ENCODE measurements at places on chromosomes 7 and 10.

GRCh38 chr7:25933921-25934320 lies 218.1 kb upstream of the NFE2L3 start:
- DNase-seq, result no peak

- no peak for DNase-seq
Observed at GRCh38 chr7:23486002-23486773, 15.9 kb upstream of the IGF2BP3 start.

GRCh38 chr10:122181876-122182275 lies 89.2 kb upstream of the BTBD16 start:
- DNase-seq, result no peak

- no peak for DNase-seq
Observed at GRCh38 chr10:35462491-35462934, 126.2 kb downstream of the CCNY start.

DNA sequence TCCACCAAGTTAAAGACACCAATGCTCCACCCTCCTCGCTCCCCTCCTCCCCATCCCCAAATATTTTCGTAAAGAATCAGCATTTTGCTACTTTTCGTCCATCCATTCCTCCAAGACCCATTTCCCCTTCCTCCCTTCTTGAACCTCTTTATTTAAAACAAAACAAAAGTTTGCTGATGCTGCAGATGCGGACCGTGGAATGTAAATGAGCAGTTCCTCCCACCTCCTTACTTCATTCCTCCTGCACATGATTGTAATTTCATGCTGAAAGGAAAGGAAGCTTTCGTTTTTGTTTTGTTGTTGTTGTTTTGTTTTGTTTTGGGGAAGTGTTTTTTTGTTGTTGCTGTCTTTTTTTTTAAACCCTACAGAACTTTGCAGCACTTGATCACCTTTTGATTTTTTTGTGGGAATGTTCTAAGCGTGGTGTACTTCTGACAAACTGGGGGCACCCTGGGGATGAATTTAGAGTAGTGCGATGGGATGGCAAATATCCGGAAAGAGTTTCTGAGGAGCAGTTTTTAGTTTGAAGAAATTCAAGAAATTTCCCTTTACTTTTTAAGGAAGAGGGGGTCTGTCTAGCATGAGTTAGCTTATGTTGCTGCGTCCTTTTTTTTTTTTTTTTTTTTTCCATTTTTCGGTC lies 177.3 kb downstream of the TCF7L2 start:
- no peak for DNase-seq

- DNase-seq, result no peak
Observed at GRCh38 chr10:22389856-22390589, 44.7 kb downstream of the SPAG6 start.

DNA sequence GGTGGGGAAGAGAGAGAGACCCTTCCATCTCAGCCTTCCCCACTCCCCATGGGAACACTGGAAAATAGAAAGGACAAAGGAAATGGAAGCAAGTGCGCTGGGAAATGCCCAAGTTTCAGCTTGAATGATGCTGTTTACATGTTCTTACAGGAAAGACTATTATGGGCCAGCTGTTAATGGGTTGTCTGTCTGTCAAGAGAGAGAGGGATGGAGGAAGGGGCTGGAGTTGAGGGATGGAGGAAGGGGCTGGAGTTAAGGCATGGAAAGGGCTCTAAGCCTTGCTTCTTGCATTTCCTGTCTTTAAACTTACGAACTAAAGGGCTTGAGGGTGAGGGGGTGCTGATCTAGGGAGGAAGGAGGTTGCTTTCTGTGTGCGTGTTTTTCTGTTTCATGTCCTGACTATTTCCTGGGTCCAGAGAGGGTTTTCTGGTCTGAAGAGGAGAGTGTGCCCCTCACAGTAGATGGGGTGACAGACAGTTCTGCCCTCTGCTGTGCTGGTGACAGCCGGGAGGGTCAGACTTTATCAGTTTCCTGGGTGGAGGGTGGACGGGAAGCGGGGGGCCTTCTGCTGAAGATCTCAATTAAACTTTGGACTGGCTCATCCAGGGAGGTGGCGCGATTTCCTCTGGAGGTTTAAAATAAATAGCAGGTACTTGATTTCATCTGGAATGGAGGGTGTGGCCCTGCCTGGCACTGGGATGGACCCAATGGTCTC lies 30.5 kb downstream of the GRK5 start:
- no peak for DNase-seq

DNA sequence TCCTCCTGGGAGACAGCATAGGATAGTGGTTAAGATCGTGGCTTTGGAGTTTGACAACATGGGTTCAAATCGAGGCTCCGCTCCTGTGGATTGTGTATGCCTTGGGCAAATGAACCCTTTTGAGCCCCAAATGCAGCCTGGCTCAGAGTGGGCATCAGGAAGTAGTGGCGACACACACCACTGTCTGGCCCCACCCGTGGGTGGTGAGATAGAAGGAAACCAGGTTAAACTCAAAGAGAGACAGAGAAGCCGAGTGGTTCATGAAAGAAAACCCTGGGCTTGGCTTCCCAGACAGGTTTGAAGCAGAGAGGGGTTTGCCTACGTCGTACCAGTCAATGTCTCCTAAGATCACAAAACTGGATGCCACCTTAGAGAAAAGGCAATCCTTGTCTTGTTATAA lies 57.7 kb downstream of the PRTFDC1 start:
- no peak for DNase-seq

GRCh38 chr7:99729486-99730237 lies 5.3 kb downstream of the CYP3A7 start:
- no peak for DNase-seq

GRCh38 chr7:150742286-150742968 lies 5.2 kb downstream of the GIMAP5 start:
- no peak for DNase-seq

DNA sequence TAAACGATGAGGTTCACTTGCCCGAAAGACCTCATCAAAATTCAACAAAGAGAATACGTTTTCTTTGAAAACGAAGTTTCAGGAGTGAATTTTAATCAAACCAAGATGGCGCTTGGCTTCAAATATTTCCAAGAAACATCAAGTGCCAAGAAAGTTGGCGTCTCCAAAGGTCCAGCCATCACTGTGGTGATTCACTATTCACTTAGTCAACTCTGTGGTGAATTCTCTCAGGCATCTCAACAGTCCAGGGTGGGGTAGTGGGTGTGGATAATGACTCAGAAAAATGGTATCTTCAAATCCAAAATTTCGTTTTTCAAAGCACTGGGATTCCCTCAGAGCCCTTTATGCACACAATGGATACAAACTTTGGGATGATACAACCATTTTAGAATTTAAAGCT lies 133.1 kb downstream of the SVIL start:
- no peak for DNase-seq
